ENCODE measurements at places on chromosomes 2 and 18.

DNA sequence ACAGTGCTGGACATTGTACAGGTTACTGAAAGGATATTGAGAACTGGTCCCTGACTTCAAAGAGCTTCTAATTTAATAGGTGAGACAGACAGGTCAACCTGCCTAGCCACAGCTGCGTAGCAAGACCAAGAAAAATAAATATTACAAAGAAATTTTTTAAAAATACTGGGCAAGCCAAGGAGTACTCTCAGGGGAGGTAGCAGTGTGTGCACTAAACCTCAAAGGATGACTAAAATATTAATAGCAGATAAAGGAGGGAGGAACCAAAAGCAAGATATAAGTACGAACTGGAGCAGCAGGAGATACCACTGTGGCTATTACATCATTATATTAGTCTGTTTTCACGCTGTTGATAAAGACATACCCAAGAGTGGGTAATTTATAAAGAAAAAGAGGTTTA is 14.9 kb downstream of the SCG2 start:
- no peak for DNase-seq

DNA sequence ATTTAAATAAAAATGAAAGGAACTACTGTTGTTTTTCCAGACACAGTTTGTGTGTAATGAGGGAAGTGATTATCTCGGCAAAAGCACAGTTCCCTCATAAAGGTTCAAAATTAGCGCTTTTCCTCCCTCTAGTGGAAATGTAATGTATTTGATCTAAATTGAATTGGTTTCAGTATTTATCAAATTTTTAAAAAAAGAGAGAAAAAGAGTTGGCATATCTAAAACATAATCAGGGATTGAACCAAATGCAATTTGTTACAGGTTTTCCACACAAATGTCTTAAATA is 37.5 kb downstream of the CMPK2 start:
- DNase-seq = no peak

- peak; percentile 9 for DNase-seq
Observed at GRCh38 chr18:79873449-79874110, 75.8 kb downstream of the KCNG2 start.

DNA sequence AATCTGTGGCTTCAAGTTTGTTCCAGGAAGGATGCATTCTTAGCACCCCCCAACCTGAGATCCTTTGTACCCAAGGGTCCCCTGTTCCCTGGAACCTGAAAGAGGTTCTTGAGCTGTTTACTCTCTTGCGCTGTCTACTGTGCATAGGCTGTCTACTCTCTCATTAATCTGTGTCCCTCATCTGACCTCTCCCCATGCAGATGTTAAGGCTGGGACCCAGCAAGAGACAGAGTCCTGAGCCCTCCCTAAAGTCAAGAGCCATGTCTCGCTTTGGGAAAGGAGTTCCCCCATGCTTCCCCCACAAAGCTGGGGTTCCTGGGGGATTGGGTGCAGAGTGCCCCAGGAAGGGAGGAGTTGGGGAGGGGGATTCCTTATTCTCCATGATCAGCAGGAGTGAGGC is 312.9 kb downstream of the CYP26B1 start:
- DNase-seq = no peak

DNA sequence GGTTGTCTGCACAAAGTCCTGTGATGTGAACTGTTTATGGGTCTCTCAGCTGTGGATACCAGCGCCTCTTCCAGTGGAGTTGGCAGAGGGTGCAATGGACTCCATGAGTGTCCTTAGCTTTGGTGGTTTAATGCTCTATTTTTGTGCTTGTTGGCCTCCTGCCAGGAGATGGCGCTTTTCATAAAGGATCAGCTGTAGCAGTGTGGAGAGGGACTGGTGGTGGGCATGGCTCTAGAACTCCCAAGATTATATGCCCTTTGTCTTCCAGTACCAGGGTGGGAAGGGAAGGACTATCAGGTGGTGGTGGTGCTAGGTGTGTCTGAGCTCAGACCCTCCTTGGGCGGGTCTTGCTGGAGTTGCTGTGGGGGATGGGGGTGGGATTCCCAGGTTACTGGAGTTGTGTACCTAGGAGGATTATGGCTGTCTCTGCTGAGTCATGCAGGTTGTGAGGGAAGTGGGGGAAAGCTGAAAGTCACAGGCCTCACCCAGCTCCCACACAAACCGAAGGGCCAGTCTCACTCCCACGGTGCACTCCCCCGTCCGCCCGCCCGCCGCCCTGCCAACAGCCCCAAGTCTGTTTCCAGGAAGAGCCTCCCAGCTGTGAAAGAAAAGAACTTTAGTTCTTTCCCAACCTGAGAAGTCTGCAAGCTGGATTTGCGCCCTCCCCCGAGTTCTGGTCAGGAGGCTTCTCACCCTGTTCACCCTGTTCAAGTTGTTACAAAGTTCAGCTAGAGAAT is 108.1 kb downstream of the MARCO start:
- DNase-seq = peak; percentile 71

DNA sequence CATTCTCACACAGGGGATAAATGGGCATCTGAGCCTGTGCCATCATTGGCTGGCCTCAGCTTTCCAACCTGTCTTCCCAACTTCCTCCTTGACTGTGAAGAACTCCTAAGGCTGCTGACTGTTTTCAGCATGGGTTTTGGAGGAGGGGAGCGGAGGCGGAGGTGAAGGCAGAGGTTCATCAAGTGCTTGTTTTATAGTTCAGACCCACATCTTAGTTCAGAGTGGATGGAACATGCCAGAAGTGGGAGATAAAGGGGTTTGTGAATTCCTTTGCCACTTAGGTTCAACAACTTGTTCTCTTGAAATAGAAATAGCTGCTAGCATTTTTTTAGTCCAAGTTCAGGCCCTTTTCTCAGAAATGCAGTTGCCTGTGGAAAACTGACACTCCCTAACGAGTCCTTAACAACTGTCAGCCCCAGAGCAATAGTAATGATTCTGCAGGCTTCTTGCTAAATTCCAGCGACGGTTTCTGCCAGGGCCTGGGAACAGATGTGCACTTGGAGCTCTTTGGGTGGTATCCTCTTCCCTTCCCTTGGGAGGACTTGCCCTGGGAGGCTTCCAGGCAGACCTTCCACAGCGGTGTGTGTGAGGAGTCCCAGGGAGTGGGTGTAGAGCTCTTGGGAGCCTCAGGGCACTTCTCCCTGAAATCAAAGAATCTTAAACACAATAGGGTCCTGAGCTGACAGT is 30.1 kb upstream of the ITGA6 start:
- no peak for DNase-seq

GRCh38 chr2:174833737-174834136 is 69.5 kb upstream of the CHRNA1 start:
- no peak for DNase-seq

GRCh38 chr2:236196366-236196765 is 28.2 kb upstream of the GBX2 start:
- DNase-seq = no peak

DNA sequence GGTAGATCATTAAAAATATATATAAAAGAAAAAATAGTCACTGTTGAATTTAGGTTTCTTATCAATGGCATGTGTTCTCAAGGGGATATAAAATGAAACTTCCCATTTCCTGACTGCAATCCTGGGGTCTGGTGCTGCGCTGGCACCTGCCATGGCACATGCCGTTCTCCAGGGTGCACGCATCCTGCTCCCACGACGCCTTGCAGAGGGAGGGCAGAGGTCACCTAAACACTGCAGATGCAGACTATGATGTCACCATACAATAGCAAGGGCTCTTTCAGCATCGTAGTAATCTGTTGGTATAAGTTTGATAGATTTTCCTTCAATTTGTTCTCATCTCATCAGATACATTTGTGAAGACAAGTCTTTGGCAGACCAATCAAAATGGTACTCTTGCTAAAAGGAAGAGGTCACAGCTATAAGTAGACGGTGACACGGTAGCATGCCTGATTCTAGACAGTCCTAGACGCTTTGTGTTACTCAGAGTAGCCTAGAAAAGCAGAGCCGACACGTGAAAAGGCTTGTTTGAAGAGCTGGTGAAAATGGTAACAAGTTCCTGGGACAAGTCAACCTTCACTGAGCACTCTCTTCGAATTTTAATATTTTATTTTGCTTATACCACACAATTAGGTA is 761.4 kb downstream of the DCDC2C start:
- DNase-seq = no peak

GRCh38 chr2:9416962-9417316 is 6.4 kb downstream of the ITGB1BP1 start:
- no peak for DNase-seq

DNA sequence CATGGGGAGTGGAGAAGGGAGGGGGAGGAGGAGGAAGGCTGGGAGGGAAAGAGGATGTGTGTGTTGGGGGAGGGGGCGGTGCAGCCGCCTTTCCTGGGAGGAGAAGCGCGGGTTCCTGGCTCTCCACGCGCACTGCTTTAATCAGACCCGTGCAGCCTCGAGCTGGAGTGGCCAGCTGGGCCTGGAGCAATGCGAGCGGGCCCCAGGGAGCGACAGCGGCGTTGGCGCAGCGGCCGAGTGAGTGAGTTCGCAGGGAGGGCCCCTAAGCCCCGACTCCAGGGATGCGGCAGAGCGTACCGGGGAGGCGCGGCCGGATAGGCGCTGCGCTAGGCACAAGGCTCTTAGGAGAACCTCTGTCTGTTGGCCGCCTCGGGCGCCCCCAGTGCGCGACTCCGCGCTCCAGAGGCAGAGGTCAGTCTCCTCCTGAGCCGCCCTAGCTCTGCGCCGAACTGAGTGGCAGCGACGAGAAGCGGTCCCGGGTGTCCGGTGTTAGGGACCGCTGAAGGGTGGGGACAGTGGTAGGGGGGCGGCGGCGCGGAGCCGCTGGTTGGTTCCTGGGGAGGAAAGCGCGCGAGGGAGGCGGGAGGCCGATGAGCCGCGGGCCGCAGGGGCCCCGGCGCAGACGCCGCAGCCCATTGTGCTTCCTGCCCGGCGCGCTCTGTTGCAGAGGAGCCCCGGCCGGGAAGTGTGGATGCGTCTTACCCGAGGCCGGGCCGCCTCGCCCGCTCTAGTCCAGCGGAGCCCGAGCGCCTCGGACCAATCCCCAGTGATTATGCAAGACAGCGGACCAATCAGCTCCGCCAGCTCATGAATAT is 455 bp upstream of the DLX1 start:
- peak; percentile 88 for DNase-seq

DNA sequence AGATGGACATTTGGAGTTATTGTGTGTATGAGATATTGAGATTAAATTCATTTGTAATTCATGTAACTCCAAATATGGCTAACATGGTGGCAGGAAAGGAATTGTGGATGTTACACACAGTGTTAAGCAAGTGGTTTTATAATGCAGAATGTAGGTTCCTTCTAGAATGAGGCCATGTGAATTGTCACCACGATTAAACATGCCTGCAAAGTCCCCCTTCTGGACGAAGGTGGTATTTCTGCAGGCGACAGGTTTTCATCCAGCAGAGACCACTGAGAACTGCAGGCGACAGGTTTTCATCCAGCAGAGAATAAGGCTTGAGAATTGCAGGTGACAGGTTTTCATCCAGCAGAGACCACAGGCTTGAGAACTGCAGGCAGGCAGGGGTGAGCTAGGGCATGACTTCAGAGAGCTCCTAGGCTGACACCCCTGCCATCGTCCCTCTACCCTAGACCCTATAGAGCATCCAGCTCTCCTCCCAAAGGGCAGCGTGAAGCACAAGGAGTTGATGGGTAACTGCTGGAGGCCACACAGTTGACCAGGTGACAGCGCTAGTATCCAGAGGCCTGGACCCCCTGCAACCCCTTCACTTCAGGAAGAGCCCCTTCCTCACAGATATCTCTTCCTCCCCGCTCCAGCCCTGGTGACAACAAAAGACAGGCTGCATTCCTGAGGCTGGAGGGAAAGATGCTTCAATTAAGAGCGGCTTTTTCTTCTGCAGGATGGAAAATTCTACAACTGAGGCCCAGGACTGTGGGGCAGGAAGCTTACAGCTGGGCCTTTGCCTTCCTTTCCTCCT is 175.8 kb downstream of the LOXHD1 start:
- DNase-seq = peak; percentile 75

GRCh38 chr2:217048730-217049129 is 188.9 kb upstream of the TNP1 start:
- DNase-seq = no peak

DNA sequence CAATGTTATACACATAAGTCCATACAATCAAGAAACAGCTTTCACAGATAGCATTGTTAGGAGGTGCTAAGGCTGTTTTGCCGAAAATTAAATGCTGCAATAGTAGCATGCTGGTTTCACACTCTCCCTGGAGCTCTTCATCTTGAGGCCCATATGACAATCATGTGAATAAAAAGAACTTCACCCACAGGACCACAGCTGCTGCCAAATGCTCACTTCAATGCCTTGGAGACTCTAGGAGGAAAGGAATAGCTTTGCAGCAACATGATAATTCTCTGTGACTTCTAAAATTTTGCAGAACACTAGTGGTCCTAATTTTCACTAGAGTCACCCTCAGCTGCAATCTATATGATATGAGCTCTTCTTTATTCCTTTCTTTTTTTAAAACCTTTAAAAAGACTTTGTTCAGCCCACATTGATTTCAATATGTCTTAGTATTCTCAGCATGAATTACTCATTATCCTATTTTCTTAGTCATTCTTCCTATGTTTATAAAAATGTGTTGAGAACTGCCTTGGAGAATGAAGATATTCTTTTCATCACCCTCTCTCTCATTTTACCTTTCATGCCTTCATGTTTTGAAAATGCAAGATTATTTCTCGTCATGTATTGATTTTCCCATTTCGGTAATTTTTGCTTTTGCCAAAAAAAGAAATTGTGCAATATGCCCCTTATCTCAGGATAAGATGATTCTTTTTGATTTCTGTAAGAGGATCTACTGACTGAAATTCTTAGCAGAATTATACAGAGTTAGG is 108.2 kb downstream of the PDE1A start:
- DNase-seq = no peak

DNA sequence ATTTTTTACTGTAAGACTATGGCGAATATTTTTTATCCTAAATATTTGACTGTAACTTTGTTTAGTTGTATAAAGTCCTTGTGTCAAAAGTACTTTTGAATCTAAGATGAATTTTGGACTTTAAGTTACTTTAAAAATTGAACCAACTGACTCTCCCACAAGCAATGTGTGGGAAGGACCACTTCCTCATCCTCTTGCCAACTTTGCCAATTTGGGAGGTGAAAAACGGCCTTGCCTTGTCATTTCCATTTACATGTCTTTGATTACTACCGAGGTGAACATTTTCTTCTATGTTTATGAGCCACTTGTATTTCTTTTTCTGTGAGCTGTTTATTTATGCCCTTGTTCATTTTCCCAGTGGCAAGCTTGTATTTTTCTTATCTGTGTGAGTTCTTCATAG is 12.8 kb upstream of the MSGN1 start:
- no peak for DNase-seq

DNA sequence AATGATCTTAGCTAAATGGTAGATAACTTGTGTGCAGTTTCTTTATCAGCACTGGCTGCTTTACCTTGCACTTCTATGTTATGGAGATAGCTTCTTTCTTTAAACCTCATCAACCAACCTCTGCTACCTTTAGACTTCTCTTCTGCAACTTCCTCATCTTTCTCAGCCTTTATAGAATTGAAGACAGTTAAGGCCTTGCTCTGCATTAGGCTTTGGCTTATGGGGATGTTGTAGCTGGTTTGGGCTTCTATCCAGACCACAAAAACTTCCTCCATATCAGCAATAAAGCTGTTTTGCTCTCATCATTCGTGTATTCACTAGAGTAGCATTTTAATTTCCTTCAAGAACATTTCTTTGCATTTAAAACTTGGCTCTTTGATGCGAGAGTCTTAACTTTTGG is 123.7 kb downstream of the PIK3C3 start:
- no peak for DNase-seq
